NCI-H1048 (cell line): ENCODE measurements at places on chromosomes 11 and 22.

- no peak for DNase-seq
Observed at GRCh38 chr11:118263695-118264568, at the start of gene MPZL2. MPZL2 (minus strand) TSS chr11:118264297; CDS start chr11:118264153, 144 bp downstream.

DNA sequence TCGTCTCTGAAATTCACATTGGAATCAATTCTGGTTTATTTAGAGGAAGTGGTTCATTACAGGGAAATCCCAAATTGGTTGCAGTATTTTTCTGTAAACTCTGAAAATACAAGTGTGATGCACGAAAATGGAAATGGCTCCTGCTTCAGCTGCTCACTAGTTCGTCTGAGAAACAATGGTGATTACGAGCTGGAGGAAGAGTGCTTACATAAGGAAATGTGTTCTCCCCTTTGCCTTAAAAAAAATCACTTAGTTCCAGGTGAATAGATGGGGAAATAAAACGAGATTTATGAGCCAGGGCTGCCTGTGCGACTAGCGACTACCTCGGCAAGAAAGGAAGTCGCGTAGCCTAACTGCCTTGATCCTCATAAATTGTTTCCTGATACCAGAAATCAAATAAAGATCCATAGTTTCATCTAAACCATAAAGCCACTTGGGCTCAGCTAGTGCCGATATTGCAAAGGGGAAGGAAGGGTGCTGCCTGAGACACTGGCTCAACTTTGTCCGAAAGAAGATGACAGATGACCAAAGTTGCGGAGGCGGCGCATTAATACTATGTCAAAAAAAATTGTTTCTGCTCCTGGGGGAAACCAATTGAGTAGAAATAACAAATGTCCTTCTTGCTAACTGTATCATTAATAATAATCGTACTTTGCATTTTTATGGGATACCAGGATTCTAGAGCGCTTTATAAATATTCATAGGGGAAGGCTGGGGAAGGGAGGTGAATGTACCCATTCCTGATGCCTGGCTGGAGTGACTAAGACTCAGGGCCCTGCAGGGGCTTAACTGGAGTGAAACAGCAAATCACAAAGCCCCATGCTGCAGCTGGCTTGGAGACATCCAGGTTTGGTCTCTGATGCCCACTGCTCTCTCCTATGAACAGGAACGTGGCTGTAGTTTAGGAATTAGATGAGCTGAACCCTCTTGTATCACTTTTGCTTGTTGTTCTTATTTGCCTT lies 185.7 kb downstream of the BLID start:
- no peak for DNase-seq

- DNase-seq, result no peak
Observed at GRCh38 chr11:69328231-69328630, 34.3 kb downstream of the MYEOV start.

DNA sequence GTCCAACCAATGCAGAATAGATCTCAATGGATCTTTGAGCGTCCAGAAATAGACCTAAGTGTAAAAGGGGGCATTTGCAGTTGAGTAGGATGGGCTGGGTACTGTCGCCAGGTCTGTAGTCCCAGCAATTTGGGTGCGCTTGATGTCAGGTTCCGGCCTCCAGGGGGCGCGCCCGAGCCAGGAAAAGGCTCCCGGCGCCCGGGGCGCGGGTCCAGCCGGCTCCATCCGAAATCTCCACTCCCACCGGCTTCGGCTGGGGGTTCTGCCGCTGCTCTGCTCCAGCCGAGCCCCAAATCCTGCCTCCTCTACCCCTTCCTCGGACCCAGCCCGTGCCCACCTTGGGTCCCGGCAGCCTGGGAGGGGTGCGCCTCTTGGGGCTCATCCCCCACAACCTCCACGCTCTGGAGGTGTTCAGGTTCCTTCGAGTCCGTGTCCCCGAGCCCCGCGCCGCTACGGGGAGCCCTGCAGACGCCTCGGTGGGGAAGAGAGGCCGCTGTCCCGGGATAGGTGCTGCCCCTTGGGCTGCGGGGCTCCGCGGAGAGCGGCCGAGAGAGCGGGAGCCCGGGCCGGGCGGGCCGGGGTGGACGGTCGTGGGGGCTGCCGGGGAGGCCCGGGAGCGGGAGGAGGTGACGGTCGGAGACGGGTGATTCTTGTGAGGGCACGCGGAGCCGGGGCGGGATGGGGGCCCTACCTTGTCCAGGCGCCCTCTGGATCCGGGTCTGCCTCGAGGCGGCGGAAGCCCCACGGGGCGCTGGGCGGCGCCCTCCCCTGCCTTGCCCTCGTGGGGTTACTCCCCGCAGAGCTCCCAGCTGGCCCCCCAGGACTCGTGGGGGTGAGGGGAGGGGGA lies 13.0 kb upstream of the CYB5R3 start:
- no peak for DNase-seq

GRCh38 chr11:126956635-126957034 lies 43.9 kb downstream of the KIRREL3 start:
- no peak for DNase-seq

DNA sequence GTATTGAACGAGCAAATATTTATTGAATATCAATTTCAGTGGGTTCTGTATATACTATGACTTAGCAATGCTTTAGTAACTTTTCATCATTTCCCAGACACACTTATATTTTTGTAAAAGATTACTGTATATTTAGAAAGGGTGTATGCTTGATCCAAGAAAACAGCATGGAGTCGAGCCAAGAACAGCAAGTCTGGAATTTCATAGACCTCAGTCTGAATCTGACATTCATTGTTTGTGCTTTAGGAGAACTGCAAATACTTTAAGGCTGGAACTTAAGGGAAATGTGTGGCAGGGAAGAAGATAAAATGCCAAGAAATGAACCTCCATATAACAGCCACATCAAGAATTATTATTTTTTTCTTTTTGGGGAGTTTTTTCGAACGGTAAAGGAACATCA lies 1156.8 kb downstream of the LRRC4C start:
- DNase-seq, result no peak

DNA sequence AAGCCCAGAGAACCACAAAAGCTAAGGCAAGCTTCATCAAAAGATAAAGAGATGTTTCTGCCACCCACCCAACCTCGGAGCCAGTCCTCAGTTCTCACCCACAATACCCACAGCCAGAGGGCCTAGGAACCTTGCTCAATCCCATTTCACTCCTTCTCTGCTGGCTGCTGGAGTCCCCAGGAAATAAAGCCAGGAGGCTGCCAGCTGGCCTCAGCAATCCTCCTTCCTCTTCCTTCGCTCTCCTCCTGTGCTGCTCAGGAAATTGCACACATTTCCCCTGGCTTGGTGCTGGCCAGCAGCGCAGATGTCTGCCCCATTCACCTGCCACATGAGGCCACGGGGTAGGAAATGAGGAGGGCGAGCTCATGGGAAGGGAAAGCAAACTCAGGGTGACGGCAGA lies 91.8 kb upstream of the LDLRAD3 start:
- DNase-seq, result no peak

GRCh38 chr22:38964989-38965388 lies 7.6 kb downstream of the APOBEC3A start:
- DNase-seq, result no peak

GRCh38 chr22:36191106-36191836 lies 10.3 kb downstream of the APOL4 start:
- no peak for DNase-seq
